Activated naive CD4-positive, alpha-beta T cell treated with anti-CD3 and anti-CD28 coated beads, Interleukin-2, amount 10 ng/mL, durations not matched to agents 7 days and 5 days (primary cell): ENCODE measurements at places on chromosomes 5 and 9.

GRCh38 chr5:149811453-149811852, 81.3 kb downstream of the PPARGC1B start:
- no peak for DNase-seq

DNA sequence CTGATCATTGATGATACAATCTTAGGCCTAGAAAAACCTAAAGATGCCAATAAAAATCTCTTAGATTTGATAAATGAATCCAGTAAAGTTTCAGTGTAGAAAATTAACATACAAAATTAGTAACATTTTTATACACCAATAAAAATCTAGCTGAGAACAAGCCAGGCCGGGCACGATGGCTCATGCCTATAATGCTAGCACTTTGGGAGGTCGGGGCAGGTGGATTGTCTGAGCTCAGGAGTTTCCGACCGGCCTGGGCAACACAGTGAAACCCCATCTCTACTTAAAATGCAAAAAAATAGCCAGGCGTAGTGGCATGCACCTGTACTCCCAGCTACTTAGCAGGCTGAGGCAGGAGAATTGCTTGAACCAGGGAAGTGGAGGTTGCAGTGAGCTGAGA, 84.4 kb downstream of the SLCO6A1 start:
- no peak for DNase-seq

- DNase-seq: peak; percentile 37
Observed at GRCh38 chr5:218457-219291, 554 bp downstream of the SDHA start.

DNA sequence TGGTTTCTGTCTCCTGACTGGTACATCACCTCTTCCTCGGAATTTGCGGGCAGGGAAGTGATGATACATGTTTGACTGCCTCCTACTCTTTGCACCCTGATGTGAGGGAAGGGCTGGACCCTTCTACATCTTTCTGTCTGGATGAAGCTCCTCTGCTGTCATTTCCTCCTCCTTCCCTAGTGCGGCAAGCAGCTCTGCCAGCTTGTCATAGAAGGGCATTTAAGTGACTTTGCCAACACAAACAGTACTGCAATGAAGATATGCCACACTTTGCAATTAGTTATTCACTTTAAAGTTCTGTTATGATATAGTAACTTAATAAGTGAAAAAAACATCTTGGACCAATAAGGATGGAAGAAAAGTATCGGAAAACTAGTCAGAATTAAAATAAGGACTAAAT, 48.5 kb upstream of the ABL1 start:
- DNase-seq: no peak

GRCh38 chr9:127308652-127309434, 44.3 kb downstream of the GARNL3 start:
- no peak for DNase-seq

DNA sequence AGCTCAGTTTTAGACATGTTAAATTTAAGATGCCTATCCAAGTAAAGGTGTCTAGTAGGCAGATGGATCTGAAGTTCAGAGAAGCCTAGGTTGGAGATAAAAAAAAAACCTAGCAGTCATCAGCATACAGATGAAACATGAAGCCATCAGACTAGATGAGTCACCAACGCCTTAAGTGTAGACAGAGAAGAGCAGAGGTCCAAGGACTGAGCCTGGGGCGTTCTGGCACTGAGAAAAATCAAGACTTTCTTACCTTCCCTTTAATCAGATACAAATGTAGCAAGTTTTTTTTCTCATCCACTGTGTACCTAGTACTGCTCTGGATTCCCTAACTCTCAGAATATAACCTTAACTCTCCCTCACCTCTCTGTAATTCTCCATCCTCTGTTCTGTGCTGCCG, 97.3 kb downstream of the SIL1 start:
- no peak for DNase-seq

DNA sequence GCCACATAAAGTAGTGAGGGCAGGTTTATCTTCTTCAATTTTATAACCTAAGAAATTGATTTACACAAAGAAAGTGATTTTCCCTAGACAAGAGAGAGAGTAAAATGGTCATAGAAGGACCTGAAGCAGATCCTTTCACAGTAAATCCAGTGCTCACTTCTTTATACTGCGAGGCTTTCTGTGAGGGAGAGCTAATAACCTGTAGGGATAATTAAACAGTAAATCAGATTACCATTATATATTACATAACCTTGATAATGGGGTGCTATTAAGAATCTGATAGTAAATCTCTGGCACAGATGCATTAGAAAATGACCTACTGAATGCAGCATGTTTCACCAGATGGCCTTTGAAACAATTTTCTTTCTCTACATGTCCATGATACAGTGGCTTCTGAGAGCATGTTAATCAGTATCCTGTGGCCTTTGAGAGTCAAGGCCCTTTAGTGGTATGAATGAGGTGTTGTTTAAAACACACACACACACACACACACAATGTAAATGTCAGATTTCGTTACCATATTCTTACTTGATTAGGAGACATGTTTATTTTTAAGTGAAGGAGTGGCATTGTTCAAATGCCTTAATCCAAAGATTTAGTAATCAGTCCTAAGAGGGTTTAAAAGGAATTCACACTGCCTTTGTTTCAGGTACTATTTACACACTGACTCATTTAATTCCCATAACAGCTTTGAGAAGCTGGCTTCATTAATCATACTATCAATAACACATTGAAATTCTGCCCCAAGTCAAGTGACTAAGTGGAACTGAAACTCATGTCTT, 124.7 kb downstream of the ALDH1A1 start:
- DNase-seq: no peak

GRCh38 chr9:94813379-94813778, 86.9 kb downstream of the AOPEP start:
- DNase-seq: no peak

DNA sequence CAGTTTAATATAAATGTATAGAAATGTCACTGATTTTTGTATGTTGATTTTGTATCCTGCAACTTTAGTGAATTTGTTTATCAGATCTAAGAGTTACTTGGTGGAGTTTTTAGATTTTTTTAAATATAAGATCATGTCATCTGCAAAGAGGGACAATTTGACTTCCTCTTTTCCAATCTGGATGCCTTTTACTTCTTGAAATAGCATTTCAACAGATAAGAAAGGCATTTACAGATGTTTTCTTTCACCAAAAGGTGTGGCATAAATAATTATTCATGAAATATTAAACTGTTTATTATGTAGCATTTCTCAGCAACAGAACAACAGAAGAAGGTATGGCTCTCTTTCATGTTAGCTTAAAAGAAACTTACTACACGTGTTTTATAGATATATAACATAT, 34.9 kb upstream of the NIPBL start:
- no peak for DNase-seq

- no peak for DNase-seq
Observed at GRCh38 chr5:102542057-102542456, 43.3 kb upstream of the SLCO6A1 start.

- no peak for DNase-seq
Observed at GRCh38 chr9:87080512-87081264, 133.4 kb upstream of the GAS1 start.

GRCh38 chr5:120657104-120657503, 193.0 kb downstream of the PRR16 start:
- no peak for DNase-seq

GRCh38 chr5:133196441-133197085, 144.8 kb downstream of the HSPA4 start:
- DNase-seq: no peak

- DNase-seq: no peak
Observed at GRCh38 chr5:1106385-1107166, 5.3 kb downstream of the SLC12A7 start.

DNA sequence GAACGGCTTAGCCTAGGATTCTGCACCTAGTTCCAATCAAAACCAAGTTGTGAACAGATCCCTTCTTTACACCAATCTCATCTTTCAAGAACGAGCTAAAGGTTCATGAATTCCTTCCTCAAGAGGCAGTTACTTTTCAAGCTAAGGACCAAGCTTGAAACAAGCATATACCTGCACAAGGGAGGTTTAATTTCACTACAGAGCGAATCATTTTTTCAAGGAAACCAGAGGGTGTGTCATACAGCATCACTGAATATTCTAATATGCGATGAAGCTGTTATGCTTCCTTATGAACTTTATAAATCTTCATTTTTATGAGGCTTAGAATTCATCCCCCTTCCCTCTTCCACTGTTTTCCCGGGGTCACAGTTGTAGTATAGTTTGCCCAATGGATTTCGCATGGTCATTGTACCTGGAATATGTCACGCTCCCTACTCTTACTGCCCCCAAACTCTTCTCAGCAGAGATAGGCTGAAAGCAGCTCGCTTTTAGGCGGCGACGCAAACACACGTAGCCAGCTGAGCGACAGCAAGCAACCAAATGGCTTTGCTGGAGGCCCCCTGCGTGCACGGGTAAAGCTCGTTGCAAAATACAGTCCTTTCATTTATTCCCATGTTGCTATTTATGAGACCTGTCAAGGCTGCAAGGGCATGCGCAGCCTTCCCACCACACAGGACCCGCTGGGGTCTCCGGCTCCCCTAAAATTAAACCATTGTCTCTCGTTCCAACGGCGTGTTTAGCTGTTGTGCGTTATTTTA, 832 bp downstream of the LMBRD2 start:
- peak; percentile 75 for DNase-seq

- DNase-seq: no peak
Observed at GRCh38 chr9:135392511-135392910, 87.1 kb upstream of the PPP1R26 start.

DNA sequence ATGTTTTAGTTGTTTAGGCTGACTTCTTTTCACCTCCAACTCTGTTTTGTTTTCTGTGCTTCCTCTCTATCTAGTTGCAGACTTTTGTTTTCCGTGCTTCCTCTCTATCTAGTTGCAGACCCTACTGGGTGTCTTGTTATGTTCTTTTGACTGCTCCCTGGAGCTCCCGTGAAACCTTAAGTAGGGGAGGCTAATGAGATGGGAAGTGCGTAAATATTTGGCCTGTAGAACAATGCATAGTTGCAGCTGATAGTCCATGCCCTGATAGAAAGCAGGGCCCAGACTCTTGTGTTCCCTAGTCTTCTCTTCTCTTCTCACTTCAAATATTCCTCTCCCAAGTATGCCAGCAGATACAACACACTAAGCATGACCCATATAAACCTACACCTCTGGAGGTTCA, 757.0 kb downstream of the BRINP1 start:
- no peak for DNase-seq

GRCh38 chr9:99400184-99400731, 178.2 kb downstream of the SEC61B start:
- no peak for DNase-seq
